Keratinocyte (primary cell): ENCODE measurements at places on chromosomes 5 and 9.

DNA sequence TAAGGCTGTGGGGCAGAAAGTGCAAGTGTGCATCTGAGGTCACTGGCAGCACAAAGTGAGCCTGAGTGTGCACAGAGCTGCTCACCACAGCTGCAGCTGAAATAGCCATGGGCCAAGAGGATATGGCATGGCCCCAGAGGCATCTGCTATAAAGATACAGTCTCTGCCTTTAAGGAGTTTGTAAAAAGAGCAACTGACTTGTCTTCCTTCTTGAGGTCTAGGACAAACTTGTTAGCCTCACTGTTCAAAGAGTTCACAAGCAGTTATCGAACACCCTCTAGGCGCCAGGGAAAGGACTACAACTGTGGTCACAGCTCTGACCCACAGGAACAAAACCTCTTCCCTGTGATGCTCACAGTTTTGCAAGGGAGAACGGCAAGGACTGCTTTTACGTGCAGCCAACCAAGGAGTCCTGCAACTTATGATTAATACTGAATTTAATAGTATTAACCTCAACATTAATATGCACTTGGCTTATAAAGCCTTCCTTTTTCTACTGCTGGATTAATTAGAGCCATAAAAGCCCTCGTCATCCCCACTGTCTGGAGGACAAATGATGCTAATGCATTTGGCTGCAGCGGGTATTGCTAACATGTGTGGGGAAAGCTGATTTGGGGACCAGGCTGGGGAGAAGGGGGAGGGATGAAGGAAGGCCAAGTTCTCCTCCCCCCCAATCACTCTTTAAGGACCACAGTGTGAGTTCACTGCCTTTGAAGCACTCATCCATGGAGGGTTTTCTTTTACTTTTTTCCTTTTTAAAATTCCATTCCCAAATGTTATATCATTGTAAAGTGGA lies 189.8 kb upstream of the TRIM32 start:
- DNase-seq: no peak

- DNase-seq: no peak
Measured at GRCh38 chr5:367358-368130, 46.0 kb downstream of the AHRR start.

DNA sequence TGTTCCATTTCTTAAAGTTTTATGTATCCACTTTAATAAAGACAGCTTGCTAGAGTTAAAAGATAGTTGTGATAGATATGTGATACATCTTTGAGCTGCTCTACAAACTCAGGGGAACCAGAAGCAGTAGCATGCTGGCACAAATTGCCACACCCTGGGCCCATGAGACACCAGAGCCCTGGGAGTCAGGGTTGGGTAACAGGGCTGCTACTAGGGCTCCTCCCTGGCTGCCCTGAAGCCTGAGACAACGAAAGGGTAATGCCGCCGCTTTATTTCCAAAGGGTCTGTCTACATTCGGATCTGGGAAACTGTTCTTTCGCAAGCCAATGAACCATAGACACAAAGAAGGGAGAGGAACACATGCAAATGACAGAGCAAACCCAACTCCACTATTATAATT lies 29.2 kb downstream of the PTPN3 start:
- no peak for DNase-seq

- no peak for DNase-seq
Measured at GRCh38 chr9:83280268-83280667, 217.3 kb upstream of the RASEF start.

DNA sequence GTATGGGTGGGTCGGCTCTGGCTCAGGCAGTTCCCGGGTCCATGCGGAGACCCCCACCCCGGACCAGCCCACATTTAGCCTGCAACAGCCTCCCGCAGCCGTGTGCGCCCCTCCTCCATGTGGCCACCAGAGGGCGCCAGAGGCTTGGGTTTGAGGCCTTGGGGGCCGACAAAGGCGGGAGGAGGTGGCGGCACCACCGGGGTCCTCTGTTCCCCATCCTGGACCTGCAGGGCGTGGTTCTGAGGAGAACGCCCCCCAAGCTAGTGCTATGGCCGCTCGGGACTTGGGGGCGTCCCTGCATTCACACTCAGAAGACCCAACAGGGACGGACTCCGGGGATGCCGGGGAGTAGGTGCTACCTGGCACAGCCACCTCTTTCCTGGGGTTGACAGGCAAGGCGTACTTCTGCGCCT lies 16.5 kb downstream of the ASS1 start:
- DNase-seq: no peak

- no peak for DNase-seq
Measured at GRCh38 chr5:139667730-139668063, 19.5 kb downstream of the CXXC5 start.

GRCh38 chr5:107900721-107901120 lies 230.0 kb upstream of the EFNA5 start:
- no peak for DNase-seq

- no peak for DNase-seq
Measured at GRCh38 chr9:17775656-17776055, 196.8 kb downstream of the SH3GL2 start.

DNA sequence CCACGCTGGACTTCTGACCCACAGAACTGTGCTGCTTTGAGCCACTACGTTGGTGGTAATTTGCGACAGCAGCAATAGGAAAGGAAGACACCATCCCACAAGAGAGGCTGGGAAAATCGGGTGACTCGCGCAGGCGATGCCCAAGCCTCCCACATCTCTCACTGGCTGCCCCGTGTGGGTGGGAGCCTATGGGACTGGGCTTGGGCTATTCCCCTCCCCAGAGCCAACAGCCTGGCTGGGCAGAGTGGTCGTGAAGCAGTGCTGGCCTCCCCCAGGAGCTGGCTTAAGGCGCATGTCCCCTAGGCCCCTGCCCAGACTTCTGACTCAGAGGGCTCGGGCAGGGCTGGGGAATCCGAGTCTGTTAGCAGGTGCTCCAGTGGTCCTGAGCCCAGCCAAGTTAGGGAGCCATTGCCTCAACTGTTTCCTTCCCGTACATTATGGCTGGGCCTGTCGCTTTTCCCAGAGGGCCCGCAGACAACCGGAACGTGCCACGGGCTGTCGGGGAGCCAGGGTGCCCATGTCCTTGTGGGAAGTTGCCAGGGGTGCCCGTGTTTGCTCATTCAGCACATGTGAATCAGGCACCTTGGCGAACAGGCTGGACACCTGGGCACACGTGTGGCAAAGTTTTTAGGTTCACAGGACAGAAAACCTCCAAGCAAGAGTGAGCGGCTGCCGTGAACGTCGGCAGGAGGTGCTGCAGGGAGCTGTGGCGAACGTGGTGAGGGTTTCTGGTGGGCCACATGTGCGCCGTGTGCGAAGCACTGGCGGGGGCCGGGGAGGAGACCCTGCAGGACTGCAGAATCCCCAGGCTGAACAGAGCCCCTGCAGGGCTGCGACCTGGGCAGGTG lies 7.0 kb upstream of the RASGEF1C start:
- DNase-seq: no peak

DNA sequence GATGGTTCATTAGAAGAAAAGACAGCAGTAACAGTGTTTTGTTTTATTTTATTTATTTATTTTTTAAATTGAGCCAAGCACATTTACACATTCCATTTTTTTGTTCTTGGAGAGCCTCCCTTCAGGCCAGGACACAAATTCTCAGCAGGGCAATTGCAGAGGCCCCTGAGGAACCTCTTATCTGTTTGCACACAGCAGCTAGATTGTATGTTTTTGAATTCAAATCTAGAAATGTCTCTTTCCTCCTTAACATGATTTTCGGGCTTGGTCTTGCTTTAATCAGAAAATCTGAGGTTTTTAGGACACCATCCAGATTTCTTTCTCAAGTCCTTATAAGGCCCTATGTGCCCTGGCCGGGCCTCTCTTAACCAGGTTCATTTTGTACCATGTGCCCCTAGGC lies 76.0 kb downstream of the PRR16 start:
- DNase-seq: no peak

- DNase-seq: no peak
Measured at GRCh38 chr5:4762316-4762715, 377.8 kb upstream of the ADAMTS16 start.

DNA sequence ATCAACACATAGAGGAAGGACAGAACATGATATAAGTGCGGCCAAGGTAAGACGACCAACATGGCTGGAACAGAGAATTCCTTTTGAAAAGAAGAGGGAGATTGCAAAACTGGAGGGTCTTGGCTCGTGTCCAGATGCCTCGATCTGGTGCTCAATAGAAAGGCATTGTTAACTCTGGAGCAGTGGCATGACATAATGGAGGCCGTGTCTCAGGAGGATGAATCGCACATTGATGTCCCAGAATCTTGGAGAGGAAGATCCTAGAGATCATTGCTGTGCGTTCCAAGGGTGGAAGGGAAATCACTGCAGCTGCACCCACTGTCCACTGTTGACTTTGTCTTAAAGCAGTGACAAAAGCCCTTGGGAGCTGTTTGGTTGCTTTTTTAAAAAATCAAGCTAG lies 30.9 kb downstream of the GRAMD2B start:
- DNase-seq: no peak

DNA sequence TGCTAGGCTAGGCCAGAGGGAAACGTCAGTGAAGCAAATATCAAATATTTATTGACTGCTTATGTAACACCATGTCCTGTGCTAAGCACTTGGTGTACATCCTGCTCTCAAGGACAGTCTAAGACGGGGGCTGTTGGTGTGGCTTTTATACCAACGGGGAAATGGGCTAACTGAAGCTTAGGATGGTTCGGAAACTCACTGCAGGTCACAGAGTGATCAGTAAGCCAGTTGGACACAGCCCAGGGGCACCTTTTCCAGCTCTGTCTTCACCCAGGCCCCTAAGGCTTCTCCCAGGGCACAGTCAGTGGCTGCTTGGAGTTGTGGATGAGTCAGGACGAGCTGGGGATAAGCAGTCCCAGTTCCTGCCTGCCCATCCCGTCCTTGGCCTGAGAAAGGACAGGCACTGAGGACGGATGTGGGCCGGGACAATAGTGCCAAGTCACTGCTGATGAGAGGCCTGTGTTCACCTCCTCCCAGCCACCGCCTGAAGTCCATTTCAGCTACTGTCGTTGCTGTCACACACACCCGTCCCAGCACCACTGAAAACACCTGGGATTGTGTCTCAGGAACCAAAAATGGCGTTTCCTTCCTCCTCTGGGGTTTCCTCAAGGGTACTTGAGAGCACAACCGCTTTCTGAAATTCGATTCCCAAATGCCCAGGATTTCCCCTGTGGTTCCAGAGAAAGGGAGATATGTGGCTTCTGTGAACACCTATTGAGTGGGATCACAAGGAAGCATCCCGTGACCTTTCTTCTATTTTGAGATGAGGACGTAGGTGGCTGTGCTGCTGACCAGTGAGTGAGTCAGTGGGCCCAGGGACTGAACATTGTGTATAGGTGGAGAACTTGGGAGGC lies 17.5 kb upstream of the SPRY4 start:
- DNase-seq: no peak

DNA sequence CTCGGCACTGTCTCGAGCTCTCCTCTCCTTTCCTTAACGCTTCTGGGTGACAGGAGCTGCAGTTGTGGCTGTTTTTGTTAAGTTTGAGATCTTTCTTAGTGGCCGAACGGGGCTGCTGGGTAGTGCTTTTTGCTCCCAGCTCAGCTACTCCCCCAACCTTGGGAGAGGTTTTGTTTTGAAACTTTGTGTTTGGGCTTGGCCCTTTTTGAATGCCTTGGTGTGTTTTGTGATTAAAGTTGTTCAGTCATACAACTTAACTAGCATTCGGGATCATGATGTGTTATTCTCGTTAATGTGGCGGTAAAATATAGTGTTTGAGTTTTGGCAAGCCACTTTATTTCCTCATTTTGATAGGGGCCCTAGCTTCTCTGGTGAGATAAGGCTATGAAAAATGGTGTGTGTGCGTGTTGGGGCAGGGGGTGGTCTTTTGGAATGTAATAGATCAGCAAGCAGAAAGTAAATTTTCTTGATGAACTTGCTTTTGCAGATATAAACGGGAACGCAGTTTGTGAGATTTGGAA lies 1.1 kb downstream of the KDM3B start:
- DNase-seq: no peak
